ENCODE measurements at places on chromosomes 5 and 9.

DNA sequence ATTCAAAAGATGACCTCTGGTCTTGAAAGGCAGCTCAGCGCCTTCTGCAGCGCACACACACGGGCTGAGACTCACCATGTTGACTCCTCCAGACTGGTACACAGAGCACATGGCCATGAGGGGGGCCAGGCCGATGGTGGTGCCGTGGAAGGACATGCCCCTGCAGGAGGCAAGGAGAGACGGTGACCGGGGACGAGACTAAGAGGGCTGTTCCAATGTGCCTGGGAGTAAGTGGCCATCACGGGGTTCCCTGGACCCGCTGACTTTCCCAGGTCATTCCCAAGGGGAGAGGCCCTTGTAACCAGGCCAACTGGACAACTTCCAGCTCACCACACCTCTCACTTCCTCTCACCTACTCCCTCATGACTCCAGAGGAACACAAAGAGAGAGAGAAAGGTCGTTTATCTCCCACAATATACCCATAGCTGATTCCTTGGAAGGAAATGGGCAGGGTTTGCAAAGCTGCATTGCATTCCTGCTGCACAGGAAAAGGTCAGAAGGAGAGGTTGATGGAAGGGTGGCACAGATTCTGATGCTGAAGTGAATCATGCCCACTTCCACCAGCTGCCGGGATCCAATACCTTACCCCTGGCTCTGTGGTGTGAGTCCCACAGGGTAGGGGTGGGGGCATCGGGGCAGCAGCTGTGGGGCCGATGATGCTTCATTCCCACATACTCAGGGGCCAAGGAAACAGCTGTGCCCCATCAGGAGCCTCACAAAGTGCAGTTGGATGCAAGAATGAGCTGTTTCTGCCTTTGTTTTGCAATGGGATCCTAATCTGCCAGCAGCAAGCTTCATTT lies 47.2 kb downstream of the NIPAL4 start:
- no peak for ATAC-seq

GRCh38 chr5:137300411-137301240 lies 198.5 kb downstream of the SPOCK1 start:
- ATAC-seq: no peak

GRCh38 chr5:142325725-142326479 lies 1.1 kb upstream of the SPRY4 start:
- no peak for ATAC-seq

DNA sequence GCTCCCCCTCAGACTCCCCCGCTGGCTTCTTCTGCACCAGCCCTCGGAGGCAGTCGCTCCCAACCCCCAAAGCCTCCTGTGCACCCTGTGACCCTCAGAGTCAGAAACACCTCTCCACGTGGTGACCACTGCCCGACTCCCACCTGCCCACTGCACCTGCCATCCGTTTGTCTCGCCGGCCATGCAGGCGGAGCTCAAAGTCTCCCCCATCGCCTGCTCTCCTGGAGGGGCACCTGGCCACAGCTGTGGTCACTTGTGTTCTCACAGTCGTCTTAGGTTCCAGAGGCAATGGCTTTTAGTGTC lies 38.2 kb downstream of the MRPL36 start:
- no peak for ATAC-seq

DNA sequence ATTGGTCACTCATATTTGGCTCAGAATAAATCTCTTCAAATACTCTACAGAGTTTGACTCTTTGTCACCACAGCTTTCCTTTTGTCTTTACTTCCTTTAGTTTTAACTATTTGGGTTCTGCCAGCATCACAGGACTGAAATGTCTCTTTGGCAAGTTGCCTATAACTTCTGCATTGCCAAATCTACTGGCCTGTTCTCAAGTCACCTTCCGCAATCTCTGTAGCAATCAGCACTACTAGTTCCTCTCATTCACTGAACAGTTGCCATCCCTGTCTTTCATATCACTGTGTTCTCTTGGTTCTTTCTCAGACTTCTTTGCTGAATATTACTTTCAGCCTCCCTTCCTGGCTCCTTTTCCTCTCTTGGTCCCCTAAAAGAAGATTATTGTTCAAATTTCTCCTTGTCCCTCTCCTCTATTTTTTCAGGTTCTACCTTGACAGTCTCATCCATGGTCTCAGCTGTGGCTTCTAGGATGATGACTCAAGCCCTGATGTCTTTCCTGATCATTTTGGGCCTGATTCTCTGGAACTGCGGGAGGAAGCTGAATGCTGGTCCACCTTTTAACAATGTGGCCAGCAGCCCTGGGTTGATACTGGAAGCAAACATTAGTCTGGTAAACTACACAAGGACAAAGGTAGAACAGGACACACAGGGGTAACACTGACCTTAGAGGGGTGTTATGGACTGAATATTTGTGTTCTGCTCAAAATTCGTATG lies 44.0 kb upstream of the LIFR start:
- no peak for ATAC-seq

DNA sequence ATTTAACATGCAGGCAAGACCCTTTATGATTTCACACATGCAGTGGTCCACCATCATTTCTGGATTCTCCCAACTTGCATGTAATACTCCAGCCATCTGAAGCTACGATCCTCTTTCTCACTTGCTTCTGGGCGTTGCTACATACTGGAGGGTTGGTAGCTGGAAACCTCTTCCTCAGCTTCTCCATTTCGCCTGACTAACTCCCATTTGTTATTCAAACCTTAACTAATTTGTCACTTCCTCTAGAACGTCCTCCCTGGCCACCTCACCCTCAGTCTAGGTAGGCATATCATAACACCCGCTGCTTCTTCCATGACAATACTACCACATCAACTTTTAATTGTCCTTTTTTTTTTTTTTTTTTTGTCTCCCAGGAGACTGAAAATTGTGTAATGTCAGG lies 72.6 kb upstream of the EQTN start:
- ATAC-seq: no peak

DNA sequence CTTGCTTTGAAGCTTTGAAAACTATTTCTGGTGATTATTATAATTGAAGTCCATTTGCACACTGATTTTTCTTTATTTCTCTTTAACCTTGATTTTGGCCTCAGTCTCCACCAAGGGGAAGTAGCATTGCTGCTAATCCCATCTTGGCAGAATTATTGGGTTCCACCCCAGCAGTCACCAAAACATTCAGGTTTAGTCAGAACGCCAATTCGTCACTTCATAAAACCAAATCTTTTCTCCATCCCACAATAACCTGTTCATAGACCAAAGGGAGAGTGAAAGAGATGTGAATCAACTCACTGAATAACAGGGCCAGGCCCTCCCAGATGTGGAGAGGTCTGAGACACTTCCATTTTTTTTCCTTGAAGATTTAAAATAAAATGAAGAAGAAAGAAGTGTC lies 95.1 kb upstream of the VCAN start:
- ATAC-seq: no peak

GRCh38 chr5:40679913-40680681 lies at the start of gene PTGER4:
TSS of gene PTGER4 (plus strand) at chr5:40679915. CDS start at chr5:40680994, 1,079 bp downstream.
- ATAC-seq: peak; percentile 5

GRCh38 chr9:128211186-128211980 lies 8.2 kb downstream of the DNM1 start:
- ATAC-seq: no peak

- no peak for ATAC-seq
Observed at GRCh38 chr5:142872217-142872616, 102.0 kb downstream of the ARHGAP26 start.

- no peak for ATAC-seq
Observed at GRCh38 chr5:94777056-94777880, 158.8 kb downstream of the SLF1 start.

DNA sequence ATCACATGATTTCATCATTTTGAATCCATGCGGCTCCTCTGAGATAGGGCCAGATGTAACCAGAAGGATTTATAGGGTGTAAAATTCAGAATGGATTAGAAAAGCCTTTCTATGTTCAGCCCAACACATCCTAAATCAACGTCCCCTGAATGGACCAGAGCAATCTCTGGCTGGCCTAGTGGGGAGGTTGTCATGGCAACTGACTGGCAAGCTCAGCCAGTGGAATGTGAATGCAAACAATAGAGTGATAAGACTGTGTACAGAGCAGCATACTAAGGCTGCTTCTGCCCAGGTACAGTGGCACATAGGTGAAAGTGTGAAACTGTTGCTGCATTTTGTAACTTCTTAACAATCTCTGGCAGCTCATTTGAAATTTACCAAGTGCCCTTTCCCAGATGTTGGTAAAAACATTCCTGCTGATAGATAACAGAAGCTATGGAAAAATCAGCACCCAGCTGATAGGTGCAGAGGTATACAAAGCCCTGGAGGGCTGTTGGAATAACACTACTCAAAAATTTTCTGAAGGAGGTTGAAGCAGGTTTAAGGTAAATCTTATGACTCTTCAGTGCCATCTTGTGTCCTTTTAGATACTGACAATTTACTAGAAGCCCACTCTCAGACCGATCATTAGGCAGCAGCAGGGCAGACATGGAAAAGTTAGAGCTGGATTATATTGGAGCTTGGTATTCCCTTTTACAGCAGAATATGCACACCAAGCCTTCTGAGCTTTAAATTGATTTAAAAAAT lies 267.2 kb downstream of the RAB3C start:
- ATAC-seq: peak; percentile 40

DNA sequence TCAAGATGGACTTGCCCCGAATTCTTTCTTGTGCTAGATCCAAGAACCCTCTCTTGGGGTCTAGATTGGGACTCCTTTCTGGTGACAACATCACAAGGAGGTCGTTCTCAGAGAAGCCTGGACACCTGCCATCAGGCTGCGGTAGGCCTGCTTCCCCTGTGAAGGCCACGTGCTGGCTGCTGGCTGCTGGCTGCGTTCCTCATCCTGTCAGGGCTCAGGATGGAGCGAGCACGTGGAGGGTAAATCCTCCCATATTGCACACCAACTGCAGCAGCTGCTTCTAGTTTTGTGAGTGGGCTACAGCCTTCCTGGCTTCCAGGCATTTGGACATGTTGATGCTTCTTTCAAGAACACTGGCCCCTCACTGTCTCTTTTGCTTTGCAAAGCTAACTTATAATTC lies 95.6 kb downstream of the HSPA4 start:
- ATAC-seq: no peak

DNA sequence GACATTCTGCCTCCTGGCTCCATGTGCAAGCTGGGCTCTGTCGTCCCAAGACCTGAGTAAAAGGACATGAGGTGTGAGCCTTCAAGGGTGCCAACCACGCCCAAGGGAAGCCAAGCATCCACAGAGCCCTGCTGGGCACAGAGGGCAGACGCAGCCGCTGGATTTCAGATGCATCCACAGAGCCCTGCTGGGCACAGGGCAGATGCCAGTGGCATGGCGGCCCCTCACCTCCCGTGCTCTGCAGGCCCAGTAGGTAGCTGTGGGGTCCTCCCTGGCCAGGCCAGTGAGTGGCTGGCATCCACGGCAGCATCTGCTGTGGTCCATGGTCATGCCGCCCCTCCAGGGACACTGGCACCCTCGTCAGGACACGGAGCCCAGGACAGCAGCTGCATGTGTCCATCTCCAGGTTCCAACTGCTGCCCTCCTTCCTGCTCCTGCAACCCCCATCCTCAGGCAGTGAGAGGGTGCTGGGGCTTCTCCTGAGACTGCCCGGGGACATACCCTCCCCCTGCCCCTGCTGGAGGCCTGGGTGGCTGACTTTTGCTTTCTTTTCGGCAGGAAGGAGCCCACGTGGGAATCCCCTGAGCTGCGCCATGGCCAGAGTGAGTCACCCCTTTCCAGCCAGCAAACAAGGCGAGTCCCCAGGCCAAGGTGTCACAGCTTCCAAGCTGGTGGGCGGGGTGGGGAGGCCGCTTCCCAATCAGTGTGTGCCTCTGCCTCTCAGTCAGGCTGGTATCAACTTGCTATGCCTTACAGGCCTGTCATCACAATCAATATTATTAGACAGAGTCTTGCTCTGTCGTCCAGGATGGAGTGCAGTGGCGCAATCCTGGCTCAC lies 4.0 kb upstream of the TRAF2 start:
- peak; percentile 66 for ATAC-seq

- no peak for ATAC-seq
Observed at GRCh38 chr9:975740-976257, 656 bp upstream of the DMRT3 start.

DNA sequence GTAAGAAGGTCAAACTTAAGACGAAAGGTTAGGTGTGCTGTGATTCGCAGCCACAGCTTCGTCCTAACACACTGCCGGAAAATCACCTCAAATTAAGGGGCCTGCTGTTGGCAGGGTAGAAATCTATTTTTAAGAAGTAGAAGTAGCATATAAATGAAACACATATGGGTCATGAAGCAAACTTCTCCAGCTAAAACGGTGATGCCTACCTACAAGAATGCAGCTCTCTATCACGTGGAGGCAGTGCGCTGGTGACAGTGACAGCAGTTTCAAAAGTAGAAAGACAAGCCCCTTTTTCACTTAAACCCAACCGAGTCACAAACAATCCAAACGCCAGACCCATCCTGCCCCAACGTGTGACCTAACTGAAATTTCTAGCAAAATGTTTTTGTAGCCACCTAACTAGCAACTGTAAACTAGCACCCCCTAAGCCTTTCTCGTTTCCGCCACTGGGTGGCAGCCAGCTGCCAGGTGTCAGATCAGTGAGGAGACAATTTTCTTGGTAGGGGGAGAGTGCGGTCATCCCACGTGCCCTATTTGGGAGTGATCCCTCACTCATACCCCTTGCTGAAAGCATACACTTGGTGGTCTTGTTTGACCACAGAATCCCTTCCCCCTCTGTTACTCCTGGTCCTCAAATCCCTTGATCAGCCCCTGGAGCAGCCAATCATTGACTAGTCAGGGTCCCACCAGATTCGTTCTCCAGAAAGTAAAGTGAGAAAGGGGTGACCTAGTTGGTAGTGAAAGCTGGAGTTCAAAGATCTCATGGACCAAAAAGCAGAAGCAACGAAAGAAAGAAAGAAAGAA lies 71.8 kb upstream of the MAMDC2 start:
- no peak for ATAC-seq

- ATAC-seq: no peak
Observed at GRCh38 chr9:136526625-136527066, 19.2 kb downstream of the NOTCH1 start.

GRCh38 chr5:179120421-179120861 lies 60.3 kb downstream of the ZNF354C start:
- no peak for ATAC-seq

DNA sequence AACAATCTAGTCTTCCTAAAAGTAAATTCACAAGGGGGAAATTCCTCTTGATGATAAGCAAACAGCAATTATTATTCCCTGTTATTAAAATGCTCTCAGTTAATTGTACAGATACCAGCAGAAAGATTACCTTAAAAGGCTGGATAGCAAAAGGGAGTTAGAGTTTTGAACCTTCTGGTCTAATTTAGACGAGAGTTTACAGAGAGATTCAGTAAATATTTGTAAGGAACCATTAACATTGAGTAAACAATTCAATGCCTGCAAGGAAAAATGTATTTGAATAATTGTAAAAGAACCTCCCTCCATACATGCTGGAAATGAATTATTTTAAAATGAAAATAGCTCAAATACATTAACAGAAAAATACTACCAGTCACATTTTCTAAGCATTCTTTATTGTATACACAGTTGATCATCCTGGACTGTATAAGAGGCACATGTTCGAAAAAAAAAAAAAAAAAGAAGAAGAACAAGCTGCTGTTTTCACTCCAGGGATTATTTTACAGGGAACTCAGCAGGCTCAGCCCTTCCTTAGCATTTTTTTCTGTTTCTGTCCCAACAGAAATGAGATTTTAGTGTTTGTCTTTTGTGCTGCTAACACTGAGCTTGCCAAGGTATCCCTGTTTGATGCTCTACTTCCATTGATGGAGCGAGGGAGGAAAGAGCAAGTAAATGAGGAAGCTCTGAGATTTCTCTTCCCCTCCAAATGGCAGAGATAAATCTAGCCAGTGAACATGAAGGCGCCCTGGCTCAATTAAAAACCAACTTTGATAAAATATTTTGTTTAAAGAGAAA lies 141.1 kb downstream of the ENC1 start:
- no peak for ATAC-seq

Data from activated T-helper 17 cell treated with anti-CD3 and anti-CD28 coated beads, Interleukin-2, amount 50 U/mL, for 72 hours (primary cell).